Osteoblast (primary cell): ENCODE measurements at places on chromosomes 16 and 17. TPM values are rescaled to one million over a fixed set of nuclear protein-coding genes. Genes with fewer than 3 reads are reported as not detected.

Gene FOXN1
- not detected in 2 replicates for total RNA-seq

Gene RNF222
- not detected in 2 replicates for total RNA-seq

Gene PRR15L
- not detected in 2 replicates for total RNA-seq

Gene HNF1B
- total RNA-seq: not detected in 2 replicates

Gene C1QTNF1
- total RNA-seq: 13.8 and 14.4 TPM in 2 replicates

Gene POLR2C
- 95.2 and 97.8 TPM in 2 replicates for total RNA-seq

Gene EARS2
- 26.8 and 32.6 TPM in 2 replicates for total RNA-seq

Gene CES1
- 2.9 and 5.6 TPM in 2 replicates for total RNA-seq

Gene VMO1
- total RNA-seq: 0.29 TPM in 1 of 2 replicates, not detected in the other

GRCh38 chr17:71180801-71181385 is 939.9 kb upstream of the SOX9 start:
- no peak for DNase-seq

DNA sequence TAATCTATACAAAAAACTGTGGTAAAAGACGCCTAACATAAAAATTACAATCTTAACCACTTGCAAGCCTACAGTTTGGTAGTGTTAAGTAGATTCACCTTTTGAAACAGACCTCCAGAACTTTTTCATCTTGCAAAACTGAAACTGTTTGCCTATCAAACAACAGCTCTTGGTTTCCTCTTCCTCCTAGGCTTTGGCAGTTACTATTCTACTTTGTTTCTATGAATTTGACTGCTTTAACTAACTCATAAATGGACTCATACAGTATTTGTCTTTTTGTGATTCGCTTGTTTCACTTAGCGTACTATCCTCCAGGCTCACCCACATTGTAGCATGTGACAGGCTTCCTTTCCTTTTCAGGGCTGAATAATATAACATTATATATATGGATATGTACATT is 97.0 kb downstream of the PRKCA start:
- DNase-seq: no peak

DNA sequence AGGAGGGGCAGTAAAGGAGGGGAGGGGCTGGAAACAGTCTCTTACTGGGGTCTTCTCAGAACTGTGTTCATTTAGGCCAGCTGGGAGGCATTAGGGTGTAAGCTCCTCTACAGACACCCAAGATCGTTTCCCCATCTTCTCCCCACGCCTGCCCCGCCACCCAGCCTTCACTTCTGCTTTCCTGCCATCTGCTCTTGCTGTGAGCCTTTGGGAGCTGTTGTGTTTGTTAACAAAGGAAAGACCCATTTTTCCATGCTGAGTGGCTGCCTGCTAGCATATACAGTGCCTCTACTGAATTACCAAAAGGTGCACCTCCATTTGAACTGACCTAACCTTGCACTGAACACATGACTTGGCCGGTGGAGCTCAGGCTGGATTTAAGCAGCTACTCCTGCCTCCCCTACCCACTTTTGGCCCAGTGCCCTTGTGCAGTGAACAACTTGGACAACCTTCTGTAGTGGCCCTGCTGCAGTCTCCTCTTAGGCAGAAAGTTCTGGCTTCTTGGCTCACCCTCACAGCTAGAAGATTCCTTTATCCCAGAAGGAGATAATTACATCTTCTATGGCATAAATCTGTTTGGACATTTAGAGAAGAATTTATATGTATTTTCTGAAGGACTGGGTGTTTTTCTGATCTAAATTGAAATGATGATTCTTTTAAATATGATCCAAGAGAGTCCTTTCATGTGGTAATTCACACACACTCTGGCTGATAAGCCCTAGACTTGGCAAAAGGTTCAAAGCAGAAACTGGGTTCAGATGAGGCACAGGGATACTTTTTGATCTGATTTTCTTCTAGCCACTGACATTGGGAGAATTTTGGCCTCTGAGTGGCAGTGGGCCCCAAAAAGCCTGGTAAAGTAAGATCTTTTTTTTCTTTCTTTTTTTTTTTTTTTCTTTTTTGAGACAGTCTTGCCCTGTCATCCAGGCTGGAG is 81.9 kb upstream of the HNF1B start:
- DNase-seq: no peak

DNA sequence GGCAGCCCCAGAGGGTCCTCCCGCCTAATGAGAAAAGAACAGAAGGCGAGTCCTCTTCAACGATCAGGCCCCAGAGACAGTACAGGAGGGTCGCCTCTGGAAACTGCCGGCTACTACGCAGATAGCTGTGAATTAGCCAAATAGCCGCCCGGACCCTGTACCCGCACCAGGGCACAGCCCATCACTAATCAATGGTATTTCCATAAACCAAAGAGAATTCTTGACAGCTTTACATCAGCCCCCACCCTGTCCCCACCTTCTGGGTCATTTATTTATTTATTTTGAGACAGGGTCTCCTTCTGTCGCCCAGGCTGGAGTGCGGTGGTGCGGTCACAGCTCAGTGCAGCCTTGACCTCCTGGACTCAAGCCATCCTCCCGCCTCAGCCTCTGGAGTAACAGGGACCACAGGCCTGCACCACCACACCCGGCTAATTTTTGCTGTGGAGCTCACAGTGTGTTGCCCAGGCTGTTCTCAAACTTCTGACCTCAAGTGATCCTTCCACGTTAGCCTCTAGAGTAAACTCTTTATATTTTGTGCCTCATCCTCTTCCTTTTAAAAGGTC is 805 bp upstream of the CLCN7 start:
- no peak for DNase-seq

DNA sequence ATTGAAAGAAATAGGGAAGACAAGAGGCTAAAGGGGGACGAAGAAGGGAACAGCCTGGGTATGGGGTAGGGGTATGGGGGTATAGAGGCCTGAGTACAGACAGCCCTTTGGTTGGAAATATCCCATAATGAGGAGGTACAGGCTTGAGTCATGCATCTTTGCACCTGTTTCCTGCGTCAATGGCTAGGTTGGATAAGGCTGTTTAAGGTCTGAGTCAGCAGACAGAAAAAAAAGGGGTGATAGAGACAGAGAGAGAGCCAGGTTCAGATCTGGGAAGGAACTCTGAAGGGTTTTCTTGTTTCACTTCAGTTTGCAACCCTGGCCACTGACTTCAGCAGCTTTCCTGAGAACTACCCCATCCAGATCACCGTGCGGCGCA is 8.5 kb downstream of the FNDC8 start:
- peak; percentile 60 for DNase-seq

- no peak for DNase-seq
These were observed 29.8 kb downstream of the LRRC36 start for GRCh38 chr16:67356396-67356795.

- peak; percentile 99 for DNase-seq
These were observed 28.1 kb upstream of the LGALS9 start for GRCh38 chr17:27602721-27603420.

DNA sequence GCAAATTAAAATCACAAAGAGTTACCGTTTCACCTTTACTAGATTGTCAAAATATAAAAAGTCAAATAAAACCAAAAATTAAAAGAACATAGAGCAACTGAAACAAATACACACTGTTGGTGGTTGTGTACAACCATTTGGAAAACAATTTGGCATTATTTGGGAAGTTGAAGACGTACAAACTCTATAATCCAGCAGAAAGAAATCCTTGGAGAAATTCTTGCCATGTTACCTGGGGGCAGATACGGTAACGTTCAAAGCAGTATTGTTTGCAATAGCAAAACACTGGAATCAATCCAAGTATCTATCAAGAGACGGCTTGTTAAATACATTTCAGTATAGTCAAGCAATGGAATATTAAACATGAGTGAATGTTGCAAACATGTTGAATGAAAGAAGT is 56.7 kb downstream of the TBX4 start:
- DNase-seq: no peak

- DNase-seq: peak; percentile 70
These were observed 19.2 kb upstream of the ZFHX3 start for GRCh38 chr16:73066927-73067670.

DNA sequence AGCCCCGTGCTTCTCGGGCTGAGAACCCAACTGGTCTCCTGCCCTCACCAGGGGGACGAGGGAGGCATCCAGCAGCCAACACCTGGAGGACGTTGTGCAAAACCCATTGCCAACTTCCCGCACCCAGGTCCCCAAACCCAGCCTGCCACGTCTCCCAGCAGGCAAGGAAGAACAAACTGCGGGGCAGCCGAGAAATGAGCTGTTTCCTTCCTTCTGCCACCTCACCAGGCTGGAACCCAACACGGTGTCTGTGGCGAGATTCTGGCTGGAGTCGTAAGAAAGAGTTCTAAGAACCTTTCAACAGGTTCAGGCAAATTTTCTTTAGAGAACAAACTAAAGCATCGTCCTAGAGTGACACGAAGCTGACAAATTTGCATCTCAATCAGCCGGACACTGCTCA is 3.6 kb downstream of the SLC43A2 start:
- peak; percentile 31 for DNase-seq

DNA sequence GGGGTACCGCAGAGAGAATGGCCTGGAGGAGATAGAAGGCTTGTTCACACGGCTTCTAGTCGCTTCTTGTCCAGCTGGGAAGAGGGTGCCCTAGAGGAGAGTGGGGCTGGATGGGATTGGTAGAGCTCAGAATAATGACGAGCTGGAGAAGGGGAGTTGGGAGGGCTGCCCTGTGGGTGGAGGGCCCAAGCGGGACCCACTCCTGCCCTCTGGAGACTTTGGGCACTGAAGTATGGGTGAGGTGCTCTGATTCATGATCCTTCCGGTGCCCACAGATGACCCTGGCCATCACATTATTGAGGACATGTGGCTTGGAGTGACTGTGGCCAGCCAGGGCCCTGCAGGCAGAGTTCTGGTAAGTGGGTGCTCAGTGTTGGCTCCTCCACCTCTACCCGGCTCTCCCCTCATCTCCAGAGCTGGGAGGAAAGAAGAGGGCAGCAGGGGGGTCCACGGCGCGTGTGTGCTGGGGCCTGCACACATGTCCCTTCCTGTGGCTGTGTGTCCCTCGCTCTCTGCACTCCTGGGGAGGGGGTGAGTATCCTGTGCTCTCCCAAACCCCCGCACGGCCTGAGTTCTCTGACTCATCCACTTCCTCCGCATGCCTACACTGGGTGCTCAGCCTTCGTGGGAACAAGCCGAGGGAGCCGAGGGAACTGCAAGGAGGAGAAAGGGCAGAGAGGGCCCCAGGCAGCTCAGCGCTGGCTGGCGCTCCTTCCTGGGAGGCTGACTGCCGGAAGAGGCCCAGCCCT is 8.5 kb downstream of the ITGA3 start:
- peak; percentile 99 for DNase-seq

GRCh38 chr17:44408786-44409185 is 19.3 kb upstream of the ITGA2B start:
- DNase-seq: no peak

GRCh38 chr17:38352245-38353085 is 821 bp downstream of the SOCS7 start:
- no peak for DNase-seq

GRCh38 chr16:75433732-75434413 is 570 bp upstream of the CFDP1 start:
- DNase-seq: peak; percentile 82

GRCh38 chr17:50935221-50935995 is 69.3 kb upstream of the TOB1 start:
- peak; percentile 92 for DNase-seq

DNA sequence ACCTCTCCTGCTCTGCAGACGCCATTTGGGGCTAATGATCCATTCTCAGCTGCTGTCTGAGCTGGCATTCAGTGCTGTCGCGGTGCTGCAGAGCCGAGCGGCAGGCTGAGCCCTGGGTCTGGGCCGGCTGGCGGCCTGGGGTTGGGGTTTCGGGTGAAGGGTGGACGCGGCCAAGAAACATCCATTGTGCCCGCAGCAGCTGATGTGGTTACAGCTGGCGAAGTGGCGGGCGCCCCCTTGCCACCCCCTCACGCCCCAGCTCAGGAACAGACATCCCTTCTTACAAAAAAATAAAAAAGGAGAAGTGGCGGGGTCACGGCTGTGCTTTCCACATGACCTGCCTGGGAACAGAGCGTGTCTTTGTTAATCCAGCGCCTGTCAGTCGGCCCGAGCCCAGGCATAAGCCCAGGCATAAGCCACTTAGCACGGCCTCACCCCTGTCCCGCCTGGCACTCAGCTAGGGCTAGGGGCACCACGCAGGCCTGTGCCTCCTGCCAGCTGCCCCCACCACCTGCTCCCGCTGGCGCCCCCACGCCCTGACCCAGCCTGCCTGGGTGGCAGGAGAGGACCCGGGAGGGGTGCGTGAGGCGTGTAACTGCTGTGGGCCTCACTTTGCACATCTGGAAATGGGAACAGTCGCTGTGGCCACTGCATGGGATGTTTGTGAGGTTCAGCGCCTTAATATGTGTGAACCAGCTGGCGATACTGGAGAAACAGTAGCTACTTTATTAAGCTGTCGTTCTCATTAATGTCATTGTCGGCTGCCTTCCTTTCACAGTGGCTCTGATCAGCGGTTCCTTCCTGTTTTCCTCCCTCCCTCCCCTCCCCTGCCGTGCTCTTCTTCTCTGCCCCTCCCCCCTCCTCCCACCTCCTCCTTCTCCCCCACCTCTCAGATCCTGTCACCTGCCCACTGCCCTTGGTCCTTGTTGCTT is 197.7 kb upstream of the CIBAR2 start:
- DNase-seq: no peak
